ENCODE measurements at places on chromosomes 2 and 18.

- no peak for DNase-seq
These were observed 999.1 kb downstream of the TSN start for GRCh38 chr2:122754561-122754960.

DNA sequence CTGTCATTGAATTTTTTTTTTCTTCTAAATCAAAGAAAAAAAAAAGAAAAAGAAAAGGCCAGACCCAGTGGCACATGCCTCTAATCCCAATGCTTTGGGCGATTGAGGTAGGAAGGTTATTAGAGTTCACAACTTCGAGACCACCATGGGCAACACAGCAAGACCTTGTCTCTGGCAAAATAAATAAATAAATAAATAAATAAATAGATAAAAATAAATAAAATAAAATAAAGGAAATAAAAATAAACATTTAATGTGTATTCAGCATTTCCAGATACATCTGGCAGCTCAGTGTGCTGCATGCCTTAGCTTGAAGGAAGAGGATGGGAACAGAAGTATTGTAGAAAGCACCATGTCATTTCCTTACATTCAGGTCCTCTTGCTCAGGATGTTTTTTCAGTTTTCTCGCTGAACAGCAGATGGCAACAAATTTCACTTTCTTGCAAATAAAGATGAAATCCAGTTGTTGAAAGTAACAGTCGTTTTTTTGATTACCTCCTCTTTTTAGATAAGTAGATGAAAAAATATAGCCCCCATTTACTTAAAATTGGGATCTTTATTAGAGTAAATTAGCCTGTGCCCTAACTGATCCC, 25.7 kb upstream of the FAM178B start:
- DNase-seq: peak; percentile 51

- DNase-seq: no peak
These were observed 12.3 kb upstream of the SNTG2 start for GRCh38 chr2:938181-939005.

DNA sequence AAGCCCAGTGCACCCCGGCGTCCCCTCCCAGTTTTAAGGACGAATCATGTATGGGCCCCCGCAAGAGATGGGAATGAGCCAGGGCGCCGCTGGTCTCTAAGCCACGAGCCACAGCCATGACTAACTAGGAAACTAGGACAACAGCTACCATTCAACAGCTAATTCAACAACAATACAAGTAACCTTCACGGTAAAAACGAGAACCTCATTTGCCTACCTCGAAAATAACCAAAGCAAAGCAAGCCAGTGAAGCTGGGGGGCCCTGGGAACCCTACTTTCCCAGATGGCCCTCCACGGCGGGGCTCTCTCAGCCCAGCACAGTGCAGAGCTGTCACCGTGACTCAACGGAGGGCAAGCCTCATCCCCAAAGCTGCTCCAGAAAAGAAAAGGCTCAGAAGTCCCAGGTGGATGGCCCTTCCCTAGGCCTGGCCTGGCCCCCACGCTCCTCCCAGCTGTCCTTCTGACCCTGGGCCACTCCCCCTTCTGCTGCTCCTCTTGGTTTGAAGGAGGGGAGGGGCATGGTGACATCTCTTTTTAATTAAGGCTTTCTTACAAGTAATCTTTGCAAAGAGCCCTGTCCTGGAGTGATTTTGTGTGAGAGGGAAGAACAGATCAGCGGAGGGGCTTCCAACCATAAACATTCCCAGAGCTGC, 126.3 kb downstream of the HDAC4 start:
- DNase-seq: no peak

GRCh38 chr2:177396703-177397460, 4.3 kb downstream of the AGPS start:
- DNase-seq: peak; percentile 26

- DNase-seq: no peak
These were observed 2.7 kb downstream of the ACTG2 start for GRCh38 chr2:73895473-73895872.

DNA sequence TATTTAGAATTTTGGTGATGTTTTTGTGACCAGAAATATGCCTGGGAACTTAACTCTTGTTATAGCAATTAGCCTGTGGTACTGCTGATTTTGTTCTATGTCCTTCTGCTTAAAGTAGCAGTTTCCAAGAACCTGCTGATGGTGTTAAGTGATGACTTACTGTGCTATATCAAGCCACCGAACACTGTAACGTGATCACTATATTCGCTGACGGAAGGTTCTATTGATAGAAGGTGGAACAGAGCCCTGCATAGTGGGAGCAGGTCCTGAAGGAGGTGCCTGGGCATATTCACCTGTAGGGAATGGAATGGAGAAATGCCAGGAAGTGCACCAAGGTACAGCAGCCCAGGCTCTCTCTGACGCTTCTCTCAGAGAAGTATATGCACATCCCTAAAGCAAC, 76.8 kb downstream of the UXS1 start:
- no peak for DNase-seq

Measured in NCI-H69 (cell line).